PC-9 (cell line): ENCODE measurements at places on chromosomes 11 and 22. TPM values are rescaled to one million over a fixed set of nuclear protein-coding genes. Genes with fewer than 3 reads are reported as not detected.

Gene SLC29A2
- total RNA-seq = 28.9 and 36.1 TPM in 2 replicates

Gene SCUBE2
- not detected in 2 replicates for total RNA-seq

Gene DDX25
- total RNA-seq = 0.26 TPM in 1 of 2 replicates, not detected in the other

Gene POU2AF2
- total RNA-seq = not detected in 2 replicates

Gene C11orf42
- not detected in 2 replicates for total RNA-seq

- peak; percentile 42 for DNase-seq
- H3K4me3 ChIP-seq = no peak overlapping the region
- no peaks in the 10 kb centered on the region for H3K4me1 ChIP-seq
- no peaks in the 10 kb centered on the region for H3K36me3 ChIP-seq
- no peak overlapping the region for H3K27ac ChIP-seq
- no peaks in the 10 kb centered on the region for H3K27me3 ChIP-seq
Measured at GRCh38 chr11:63508009-63508408, 2.1 kb downstream of the LGALS12 start.

DNA sequence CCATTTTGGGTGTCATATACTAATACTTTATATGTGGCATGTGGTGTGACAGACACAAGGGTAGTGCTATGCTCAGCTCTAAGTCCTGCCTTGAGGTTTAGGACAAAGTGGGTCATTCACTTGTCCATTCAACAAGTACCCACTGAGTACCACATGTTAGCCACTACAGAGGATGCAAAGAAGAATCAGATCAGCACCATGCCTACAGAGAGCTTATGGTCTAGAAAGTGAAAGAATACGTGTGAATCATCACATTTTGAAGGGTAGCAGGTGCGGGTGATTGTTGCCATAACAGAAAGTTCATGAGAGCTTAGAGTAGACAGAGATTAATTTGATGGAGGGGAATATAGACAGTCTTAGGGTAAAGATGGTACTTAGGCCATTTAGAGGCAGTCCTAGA is 18.3 kb downstream of the CLMP start:
- peaks cover 64% of the 10 kb centered on the region for H3K4me1 ChIP-seq
- no peaks in the 10 kb centered on the region for H3K36me3 ChIP-seq
- DNase-seq = no peak
- H3K4me3 ChIP-seq = no peak overlapping the region
- H3K27ac ChIP-seq = no peak overlapping the region

DNA sequence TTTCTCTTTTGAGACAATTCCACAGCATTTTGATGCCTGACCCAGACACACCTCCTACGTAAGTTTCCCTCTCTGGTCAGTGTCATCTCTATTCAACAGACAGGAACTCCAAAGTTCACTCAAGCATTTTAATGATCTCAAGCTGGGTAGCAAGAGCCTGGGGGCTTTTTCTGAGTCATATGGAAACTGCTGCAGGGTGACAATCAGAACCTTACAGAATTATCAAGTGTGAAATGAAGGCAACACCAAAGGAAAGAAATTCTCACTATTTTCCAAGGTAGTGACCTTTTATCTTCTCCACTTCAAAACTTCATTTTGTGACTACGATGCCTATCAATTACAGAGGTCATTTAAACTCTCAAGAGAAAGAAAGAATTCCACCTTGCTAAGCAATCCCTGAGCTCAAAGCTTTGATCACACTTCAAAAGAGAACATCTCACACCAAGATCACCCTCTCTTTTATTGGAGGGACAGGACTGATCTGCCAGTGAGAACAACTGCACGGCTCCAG is 229.0 kb upstream of the ZC3H12C start:
- no peaks in the 10 kb centered on the region for H3K36me3 ChIP-seq
- no peak overlapping the region for H3K27ac ChIP-seq
- no peaks in the 10 kb centered on the region for H3K27me3 ChIP-seq
- DNase-seq = no peak
- H3K4me3 ChIP-seq = no peak overlapping the region
- no peaks in the 10 kb centered on the region for H3K4me1 ChIP-seq

- no peak overlapping the region for H3K4me3 ChIP-seq
- no peaks in the 10 kb centered on the region for H3K27me3 ChIP-seq
- DNase-seq = no peak
Measured at GRCh38 chr11:115385226-115385625, 119.0 kb downstream of the CADM1 start.

DNA sequence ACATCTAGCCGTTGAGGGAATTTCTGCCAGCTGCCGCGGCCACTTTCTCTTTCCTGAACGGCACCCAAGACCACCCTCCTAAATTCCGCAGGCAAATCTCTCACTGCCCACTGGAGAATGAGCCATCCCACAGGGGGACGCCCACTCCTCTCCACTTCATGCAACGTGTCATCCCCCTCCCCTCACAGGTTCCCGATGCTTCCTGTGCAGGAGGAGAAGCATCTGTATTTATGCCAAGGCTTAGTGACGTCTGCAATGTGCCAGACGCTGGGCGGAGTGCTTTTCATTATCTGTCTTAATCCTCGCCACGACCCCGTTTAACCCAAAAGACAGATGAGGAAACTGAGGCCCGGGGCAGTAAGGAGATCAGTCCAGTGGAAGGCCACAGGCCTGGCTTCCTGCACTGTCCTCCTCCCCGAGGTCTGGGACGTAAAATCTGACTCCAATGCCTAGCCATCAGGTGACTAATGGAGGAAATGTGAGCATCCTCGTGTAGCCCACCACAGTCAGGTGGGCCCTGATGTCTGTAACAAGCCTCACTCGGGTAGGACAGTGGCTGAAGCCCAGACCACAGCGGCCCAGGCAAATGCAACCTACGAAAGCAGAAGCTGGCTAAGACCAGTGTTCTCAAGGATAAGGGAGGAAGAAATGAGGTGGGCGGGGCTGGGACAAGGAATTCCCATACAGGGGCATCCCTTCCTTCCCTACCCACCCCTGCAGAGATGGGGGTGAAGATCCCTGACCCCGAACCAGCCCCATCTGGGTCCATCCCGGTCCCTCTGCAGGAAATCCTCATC is 23.1 kb downstream of the MN1 start:
- no peaks in the 10 kb centered on the region for H3K36me3 ChIP-seq
- H3K27me3 ChIP-seq = no peaks in the 10 kb centered on the region
- no peak overlapping the region for H3K27ac ChIP-seq
- H3K4me3 ChIP-seq = no peak overlapping the region

- H3K4me1 ChIP-seq = peaks cover 18% of the 10 kb centered on the region
- no peak overlapping the region for H3K4me3 ChIP-seq
- H3K36me3 ChIP-seq = no peaks in the 10 kb centered on the region
- DNase-seq = no peak
- H3K27ac ChIP-seq = no peak overlapping the region
- no peaks in the 10 kb centered on the region for H3K27me3 ChIP-seq
Measured at GRCh38 chr11:123249354-123249753, 54.3 kb upstream of the CLMP start.

GRCh38 chr11:121557348-121557747 is 104.6 kb upstream of the SORL1-AS1 start:
- H3K36me3 ChIP-seq = no peaks in the 10 kb centered on the region
- no peak for DNase-seq
- no peak overlapping the region for H3K4me3 ChIP-seq
- peaks cover 13% of the 10 kb centered on the region; the same call in 1 of the 2 replicates for H3K4me1 ChIP-seq
- H3K27ac ChIP-seq = no peak overlapping the region

DNA sequence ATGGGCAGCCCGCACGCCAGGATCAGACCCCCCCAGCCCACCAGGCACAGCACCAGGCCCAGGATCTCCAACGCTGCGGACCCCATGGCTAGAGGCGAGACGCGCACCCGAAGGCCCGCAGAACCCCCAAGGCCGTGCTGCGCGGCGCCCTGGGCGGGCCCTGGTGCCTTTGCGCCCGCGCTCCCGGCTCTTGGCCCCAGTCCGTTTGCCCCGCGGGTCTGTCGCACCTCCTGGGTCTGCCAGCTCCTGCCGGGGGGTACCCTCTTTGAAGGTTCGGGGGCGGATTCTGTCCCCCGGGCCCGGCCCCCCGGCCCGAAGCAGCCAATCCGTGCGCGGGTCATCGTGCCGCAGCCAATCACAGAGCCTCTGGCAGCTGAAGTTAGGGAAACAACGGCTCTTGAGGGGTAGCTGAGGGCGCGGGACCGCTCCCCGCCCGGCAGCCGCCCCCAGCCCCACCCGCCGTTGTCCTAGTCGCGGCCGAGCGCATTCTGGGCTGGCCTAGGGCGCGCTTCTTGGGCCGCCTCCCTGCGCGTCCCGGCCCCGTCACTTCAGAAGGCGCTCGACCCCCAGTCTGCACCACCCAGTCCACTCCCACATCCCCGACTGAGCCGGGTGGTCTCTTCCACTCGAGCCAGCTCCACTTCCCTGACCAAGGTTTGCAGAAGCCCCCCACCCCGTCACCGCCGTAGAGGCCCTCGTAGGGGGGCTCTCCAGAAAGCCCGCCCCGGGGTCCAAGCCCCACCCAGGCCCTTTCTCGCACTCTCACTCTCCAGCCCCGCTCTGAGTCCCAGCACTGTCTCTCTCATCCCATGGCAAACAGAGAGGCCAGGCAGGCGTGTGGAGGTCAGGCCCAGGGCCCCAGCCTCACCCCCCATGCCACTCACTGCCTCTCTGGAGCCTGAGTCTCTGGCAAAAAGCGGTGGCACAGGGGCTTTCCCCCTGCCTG is at the start of gene CLDN5:
Gene CLDN5 (minus strand): TSS at position 241 of the 946 bp plus-strand sequence. CDS start 155 bp downstream, at position 86.
- no peaks in the 10 kb centered on the region for H3K36me3 ChIP-seq
- DNase-seq = no peak
- H3K27ac ChIP-seq = no peak within 1 kb of the TSS
- H3K27me3 ChIP-seq = no peaks in the 10 kb centered on the region
- no peaks in the 10 kb centered on the region for H3K4me1 ChIP-seq
- no peak within 1 kb of the TSS for H3K4me3 ChIP-seq

DNA sequence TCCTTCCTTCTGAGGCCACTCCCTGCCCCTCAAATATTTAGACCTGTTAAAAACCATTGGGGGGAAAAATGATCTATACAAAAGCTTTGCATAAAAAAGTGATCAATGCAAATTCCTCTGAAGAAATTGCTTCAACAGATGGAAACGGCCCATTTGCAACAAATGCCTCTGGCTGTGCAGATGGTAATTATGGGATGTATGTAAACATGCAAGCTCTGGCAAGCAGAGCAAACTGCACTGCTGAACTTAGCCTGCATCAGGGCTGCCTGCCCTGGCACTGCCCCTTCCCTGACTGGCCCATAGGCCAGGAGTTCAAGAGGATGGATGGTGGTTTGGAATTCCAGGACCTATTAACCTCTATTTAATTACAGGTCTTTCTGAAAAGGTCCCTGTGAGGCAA is 388.7 kb downstream of the MIAT start:
- H3K4me1 ChIP-seq = peaks cover 14% of the 10 kb centered on the region
- no peak overlapping the region for H3K27ac ChIP-seq
- no peak for DNase-seq
- H3K4me3 ChIP-seq = no peak overlapping the region

GRCh38 chr22:48651036-48651890 is 1176.4 kb downstream of the BRD1 start:
- H3K27ac ChIP-seq = no peak overlapping the region
- peaks cover 100% of the 10 kb centered on the region for H3K27me3 ChIP-seq
- no peak for DNase-seq
- no peak overlapping the region for H3K4me3 ChIP-seq

DNA sequence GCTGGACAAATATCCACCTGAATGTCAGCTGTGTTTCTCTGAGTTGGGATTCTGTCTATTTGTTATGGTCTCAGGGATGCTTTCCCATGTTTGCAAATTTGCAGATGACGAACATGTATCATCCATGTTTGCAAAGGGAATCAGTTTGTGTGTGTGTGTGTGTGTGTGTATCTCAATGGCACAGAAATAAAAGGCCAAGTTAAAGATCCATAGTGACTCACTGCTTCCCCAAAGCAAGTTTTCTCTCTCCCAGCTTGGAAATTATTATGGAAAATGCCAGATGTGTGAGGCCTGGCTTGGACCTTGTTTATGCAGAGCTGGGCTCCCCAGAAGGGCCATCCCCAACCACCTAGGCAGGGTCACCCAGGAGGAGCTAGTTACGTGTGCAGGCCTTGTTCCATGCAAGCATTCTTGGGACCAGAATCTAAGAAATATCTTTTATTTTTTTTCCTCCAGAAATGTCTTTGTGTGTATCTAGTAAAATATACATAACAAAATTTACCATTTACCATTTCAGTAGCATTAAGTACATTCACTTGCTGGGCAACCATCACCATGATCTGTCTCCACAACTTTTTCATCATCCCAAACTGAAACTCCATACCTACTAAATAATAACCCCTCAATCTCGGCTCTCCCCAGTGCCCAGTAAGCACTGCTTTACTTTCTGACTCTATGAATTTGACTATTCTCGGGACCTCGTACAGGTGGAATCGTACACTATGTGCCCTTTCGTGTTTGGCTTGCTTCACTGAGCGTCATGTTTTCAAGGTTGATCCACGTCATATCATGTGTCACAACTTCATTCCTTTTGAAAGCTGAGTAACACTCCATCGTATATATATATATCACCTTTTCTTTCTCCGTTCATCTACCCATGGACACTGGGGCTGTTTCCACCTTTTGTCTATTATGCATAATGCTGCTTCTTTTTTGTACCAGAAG is 56.6 kb upstream of the WNT7B start:
- H3K36me3 ChIP-seq = no peaks in the 10 kb centered on the region
- H3K4me1 ChIP-seq = peaks cover 15% of the 10 kb centered on the region
- no peak overlapping the region for H3K27ac ChIP-seq
- DNase-seq = no peak
- no peaks in the 10 kb centered on the region for H3K27me3 ChIP-seq

DNA sequence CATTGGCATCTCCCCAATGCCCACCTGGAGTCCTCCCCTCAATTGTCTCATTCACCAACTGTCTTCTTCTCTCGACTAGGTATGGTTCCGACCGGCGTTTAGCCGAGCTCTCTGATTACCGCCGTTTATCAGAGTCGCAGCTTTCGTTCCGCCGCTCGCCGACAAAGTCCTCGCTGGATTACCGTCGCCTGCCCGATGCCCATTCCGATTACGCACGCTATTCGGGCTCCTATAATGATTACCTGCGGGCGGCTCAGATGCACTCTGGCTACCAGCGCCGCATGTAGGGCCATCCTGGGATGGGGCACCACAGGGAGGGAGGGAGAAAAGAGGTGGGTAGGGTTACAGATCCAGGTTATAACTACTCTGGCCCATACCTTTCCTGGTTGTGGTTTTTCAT is 10.0 kb downstream of the RBM14 start:
- H3K27me3 ChIP-seq = no peaks in the 10 kb centered on the region
- H3K36me3 ChIP-seq = peaks cover 77% of the 10 kb centered on the region
- no peaks in the 10 kb centered on the region; the same call in 1 of the 2 replicates for H3K4me1 ChIP-seq
- no peak overlapping the region for H3K27ac ChIP-seq
- H3K4me3 ChIP-seq = no peak overlapping the region

GRCh38 chr11:71244116-71244810 is 8.1 kb downstream of the SHANK2 start:
- H3K4me1 ChIP-seq = peaks cover 31% of the 10 kb centered on the region
- DNase-seq = no peak

DNA sequence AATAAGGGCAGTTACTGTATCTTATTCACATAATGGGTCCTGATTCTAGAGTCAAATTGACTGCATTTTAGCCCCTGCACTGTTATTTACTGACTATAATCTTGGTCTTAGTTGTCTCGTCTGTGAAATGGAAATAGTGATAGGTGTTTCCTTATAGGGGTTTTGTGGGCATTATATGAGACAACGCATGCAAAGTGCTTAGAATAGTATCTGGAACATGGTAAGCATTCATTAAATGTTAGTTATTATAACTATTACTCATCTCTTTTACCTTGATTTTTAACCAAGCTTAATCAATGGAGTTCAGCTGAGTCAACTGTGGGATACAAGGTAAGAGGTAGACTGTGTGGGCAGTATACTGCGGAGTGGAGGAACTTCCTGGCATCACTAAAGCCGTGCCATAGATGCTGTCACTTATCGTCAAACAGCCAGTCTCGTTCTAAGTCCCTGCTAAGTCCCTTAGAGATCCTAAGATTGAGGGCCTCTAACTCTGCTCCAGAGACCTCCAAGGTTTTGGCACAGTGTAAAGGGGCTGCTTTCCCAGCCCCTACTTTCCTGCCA is 2.6 kb upstream of the ZC3H12C start:
- H3K27me3 ChIP-seq = no peaks in the 10 kb centered on the region
- DNase-seq = no peak
- H3K27ac ChIP-seq = no peak overlapping the region
- no peak overlapping the region for H3K4me3 ChIP-seq
- H3K36me3 ChIP-seq = no peaks in the 10 kb centered on the region
- H3K4me1 ChIP-seq = peaks cover 45% of the 10 kb centered on the region
